ENCODE measurements at places on chromosomes 11 and 22.

GRCh38 chr11:79708319-79708932 lies 267.6 kb upstream of the TENM4 start:
- no peak for DNase-seq

GRCh38 chr11:27380771-27381170 lies 17.8 kb upstream of the CCDC34 start:
- DNase-seq = no peak

GRCh38 chr11:86128914-86129313 lies 60.0 kb upstream of the PICALM start:
- DNase-seq = no peak

DNA sequence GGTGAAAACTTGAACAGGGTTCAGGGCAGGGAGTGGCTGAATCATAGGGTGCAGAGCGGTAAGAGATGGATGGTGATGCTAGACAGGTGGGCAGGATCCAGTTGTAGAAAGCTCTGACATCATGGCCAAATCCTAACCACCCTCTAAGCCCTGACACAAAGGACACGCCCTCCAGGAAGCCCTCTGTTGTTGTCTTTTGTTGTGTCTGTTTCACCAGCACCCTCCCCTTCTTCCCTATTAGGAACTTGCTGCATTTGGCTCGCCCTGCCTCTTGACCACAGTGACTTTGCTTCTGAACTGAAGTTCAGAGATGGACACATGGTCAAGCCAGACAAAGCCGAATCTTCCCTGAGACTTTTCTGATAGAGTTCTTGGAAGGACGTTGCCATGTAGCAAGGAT lies 14.2 kb upstream of the APOL6 start:
- DNase-seq = no peak

GRCh38 chr22:35628732-35629131 lies 11.6 kb upstream of the MB start:
- DNase-seq = no peak

DNA sequence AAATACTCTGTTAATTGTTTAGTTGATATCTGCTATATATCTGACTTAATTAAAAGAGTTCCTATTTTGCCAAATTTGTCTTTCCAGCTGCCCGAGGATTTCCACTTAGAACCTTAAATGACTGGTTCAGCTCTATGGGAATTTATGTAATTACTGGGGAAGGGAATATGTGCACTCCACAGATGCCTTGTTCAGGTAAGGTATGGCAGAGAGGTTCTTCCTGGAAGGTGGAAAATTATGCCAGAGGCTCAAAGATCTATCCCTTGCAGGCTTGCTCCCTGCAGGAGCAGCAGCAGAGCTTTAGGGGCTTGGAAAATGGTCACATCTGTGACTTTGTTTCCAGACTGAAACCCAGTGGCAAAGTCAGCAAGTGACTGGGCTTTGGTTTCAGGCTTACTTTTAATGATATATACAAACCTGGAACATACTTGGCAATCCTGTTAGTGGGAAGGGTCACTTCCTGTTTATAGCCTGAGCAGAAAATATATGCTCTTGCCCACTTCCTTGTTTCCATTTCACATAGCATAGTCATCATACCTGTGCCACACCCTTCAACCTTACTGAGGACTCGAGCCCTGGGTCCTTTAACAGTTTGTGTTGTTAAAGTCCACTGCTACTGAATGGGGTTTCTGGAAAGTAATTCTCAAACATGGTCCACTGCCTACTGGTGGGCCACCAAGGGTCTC lies 23.7 kb downstream of the WBP2NL start:
- DNase-seq = no peak

DNA sequence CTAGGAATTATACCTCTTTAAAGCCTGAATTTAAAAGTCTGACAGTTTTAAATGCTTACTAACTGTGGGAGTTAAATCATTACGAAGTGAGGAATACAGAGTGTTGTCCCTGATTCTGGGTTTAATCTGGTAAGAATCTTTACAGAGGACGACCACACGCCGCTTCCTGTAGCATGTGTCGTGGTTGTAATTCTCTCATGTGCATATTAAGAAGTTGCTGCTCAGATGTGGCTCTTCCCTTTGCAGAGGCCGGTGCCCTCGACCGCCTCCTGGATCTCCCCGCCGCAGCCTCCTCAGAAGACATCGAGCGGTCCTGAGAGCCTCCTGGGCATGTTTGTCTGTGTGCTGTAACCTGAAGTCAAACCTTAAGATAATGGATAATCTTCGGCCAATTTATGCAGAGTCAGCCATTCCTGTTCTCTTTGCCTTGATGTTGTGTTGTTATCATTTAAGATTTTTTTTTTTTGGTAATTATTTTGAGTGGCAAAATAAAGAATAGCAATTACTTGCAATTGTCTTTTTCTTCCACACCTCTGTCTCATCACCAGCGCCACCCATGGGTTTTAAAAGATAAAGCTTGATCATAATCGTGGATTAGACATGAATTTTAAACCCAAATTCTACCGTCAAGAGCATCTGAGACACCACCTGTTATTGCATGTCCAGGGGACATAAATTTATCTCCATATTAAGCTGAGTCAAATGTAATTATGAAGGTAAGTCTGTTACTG lies 6.5 kb downstream of the GAL start:
- DNase-seq = no peak

DNA sequence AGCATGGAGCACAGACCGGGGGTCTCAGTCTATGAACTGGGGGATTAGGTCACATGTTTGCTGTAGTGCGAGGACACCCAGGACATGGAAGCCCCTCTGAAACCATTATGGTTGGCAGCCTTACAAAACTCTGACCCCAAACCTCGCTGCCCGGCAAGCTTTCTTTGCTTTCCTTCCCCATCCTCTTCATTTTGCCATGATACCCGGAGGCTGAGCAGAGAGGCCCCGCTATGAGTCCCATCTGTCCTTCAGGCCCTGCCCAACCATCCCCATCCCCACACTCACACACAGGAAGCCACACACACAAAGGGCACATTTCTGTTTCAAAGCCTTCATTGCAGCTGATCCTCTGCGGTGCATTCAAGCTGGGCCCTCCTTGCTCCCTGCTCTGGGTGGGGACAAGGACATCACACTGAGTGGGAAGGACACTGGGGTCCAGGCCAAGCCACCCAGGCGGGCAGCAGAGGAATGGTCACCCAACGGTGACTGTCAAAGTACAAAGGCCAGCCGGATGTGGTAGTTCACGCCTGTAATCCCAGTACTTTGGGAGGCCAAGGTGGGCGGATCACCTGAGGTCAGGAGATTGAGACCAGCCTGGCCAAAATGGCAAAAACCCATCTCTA lies 176.5 kb downstream of the CTTN start:
- no peak for DNase-seq

DNA sequence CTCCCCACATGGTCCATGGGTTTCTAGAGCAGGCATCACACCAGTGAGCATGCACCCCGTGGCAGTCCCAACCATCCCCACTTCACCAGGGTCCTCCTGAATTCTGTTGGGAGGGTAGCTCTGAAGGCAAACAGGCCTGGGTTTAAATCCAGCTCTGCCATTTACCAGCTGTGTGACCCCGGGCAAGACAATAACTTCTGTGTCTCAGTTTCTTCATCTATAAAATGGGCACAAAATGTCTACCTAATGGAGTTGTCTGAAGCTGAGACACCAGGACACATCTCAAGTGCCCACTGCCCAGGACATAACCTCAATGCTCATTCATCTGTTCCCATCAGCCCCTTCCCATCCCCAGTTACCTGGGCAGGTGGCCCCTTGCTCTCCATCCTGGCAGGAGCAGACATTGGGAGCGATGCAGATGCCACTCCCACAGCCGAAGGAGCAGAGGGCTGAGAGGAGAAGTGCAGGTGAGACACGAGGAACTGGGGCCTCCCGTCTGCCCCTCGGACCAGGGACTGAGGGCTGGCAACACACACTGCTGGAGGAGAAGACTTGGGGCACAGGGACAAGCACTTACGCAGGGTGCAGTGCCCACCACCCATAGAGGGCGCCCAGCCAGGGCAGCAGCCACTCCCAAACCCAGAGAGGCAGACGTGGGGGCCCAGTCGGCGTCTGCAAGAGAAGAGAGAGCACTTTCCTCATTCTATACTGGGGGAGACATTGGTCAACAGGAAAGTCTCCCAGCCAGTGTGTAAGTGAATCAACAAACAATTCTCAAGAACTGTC lies 4.0 kb downstream of the VWCE start:
- no peak for DNase-seq

GRCh38 chr11:116710001-116710674 lies 62.6 kb downstream of the BUD13 start:
- no peak for DNase-seq

DNA sequence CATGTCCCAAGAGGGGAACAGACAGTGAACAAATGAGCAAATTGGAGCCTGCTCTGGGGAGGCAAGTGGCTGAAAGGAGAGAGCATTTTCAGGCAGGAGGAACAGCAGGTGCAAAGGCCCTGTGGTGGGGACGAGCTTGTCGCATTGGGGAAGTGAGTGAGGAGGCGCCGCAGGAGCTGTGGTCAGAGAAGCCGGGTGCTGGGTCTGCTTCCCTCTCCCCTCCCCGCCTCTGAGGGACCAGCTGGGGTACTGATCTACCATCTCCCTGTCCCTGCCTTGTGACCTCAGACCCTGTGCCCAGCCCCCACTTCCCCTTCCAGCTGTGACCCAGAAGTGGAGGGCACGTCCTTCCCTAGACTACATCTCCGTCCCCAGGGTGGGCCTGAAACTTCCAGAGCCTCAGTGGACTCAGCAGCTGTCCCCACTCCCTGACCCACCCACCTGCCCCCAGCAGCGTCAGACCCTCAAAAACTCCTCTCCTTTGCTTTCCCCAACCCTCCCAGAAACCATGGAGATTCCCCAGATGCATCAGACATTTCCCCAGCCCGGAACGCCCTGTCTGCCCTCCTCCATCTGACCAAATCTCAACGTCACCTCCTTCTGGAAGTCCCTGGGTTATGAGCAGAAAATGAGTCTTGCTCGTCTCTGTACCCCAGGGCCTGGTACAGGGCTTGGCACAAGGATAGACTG lies 19.7 kb upstream of the PDGFB start:
- DNase-seq = no peak

DNA sequence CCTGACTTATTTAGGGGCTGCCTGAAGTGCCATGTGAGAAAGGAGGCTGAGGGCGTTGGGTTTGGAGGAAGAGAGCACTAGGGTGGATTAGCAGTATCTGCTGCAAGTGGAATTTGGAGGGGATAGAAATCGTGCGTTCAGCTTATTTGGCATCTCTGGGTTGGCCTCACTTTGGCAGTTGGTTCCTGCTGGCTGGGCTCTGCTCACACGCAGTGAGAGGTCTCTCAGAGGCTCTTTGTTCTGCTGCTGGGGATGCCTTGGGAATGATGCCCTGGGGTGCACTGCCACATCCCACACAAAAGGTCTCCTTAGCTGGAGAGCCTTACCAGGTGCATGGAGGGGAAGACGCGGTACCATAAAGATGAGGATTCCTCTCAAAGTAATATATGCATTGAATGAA lies 17.7 kb upstream of the MICAL2 start:
- DNase-seq = no peak

GRCh38 chr11:13463779-13464290 lies 813 bp upstream of the BTBD10 start:
- no peak for DNase-seq

- no peak for DNase-seq
Measured at GRCh38 chr11:88629496-88629895, 292.0 kb upstream of the CTSC start.

- no peak for DNase-seq
Measured at GRCh38 chr11:134856056-134856971, 444.3 kb upstream of the B3GAT1 start.

DNA sequence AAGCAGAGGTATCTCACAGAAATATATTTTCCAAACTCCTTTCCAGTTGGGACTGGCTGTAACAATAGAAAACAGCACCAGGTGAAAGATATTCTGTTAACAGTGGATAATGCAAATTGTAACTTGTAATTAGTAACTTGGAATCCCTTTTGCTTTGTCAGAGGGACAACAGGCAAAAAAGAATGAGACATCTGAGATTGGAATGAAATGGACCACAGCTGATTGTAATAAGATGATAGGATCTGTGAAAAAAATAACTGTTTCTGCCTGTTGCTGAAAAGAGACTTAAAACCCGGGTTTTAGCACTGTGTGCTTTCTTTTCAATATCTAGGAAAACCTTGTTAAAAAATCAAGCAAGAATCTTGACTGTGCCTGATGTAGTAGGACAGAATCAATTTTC lies 655.7 kb downstream of the METTL15 start:
- DNase-seq = no peak

DNA sequence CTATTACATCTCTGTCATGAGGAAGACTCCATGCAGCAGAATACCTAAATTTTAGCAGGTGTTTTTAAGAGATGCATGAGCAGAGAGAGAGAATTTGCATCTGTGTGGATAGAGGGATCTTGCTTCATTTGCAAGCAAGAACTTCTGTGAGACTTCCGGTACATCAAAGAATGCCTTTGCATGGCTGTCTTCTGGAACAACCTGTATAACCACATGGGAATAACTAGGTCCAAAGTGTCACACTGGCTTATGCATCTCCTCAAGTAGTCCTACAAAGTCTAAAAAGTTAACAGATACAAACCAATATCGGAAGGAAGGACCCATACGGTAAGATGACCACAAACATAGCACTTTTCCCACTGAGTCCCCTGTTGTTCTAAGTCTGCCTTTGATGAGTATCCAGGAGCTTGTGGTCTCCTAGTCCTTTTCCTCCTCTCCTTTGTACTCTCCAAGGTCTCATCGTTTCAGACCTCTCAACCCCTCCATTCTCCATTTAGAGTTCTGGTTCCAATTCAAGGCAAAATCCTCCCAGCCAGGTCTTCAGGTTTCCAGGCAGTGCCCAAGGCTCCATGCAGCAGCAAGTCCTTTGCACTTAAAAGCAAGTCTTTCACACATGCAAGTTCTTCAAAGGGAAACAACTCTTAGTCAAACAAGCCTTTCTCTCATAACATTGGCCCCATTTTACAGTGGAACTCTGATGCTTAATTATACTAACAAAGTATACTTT lies 581.7 kb upstream of the ARHGAP42 start:
- DNase-seq = no peak

GRCh38 chr11:6319704-6320410 lies 444 bp downstream of the CAVIN3 start:
- DNase-seq = peak; percentile 57

GRCh38 chr11:105181521-105181920 lies 42.0 kb upstream of the CARD18 start:
- no peak for DNase-seq

DNA sequence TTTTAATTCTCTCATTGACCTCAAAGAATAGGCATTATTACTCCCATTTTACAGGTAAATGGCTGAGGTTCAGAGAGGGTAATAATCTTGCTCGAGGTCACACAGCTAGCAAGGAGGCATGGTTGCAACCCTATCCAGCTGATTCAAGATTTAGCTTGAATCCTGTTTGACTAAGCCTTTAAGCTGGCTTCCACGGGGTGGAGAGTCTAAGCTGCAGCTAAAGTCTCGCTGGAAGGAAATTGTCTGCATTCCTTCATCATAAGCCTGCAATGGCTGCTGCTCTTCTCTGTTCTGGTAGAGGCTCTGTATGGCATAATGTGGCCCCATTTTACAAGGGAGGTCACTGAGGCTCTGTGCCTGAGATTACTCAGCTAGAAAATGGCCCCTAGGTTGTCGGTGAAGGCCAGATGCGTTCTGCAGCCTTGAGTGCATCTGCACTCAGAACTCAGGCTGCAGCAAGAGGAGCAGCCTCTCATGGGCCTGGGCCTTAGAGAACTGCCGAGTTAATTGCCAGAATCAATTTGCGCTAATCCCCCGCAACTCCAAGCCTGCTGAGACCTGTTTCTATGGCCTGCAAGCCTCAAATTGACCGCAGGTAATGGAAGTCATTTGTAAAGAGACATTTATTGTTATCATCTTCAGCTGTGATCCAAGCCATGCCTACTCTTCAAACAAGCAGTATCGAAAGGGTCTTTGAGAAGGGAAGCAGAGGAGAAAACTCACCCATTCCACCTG lies 44.1 kb upstream of the SEZ6L start:
- no peak for DNase-seq

- no peak for DNase-seq
Measured at GRCh38 chr11:2882396-2883110, 3.0 kb downstream of the CDKN1C start.

Data from frontal cortex (tissue), 4 donors.